ENCODE measurements at places on chromosomes 2 and 18. TPM values are rescaled to one million over a fixed set of nuclear protein-coding genes. Genes with fewer than 3 reads are reported as not detected.

GRCh38 chr2:136324966-136325365, 207.0 kb upstream of the CXCR4 start:
- no peaks in the 10 kb centered on the region for H3K27me3 ChIP-seq
- DNase-seq = no peak
- peaks cover 5% of the 10 kb centered on the region for H3K4me1 ChIP-seq
- H3K4me3 ChIP-seq = no peak overlapping the region
- H3K36me3 ChIP-seq = no peaks in the 10 kb centered on the region

GALNT1 gene
- 37.5 TPM for total RNA-seq

- no peaks in the 10 kb centered on the region for H3K4me1 ChIP-seq
- H3K27ac ChIP-seq = no peak overlapping the region
- no peak for DNase-seq
- no peaks in the 10 kb centered on the region for H3K36me3 ChIP-seq
Observed at GRCh38 chr18:51908598-51908944, 431.4 kb upstream of the DCC start.

DNAJC5G gene
- total RNA-seq = 2.5 TPM

GRCh38 chr18:2518473-2518872, 52.8 kb downstream of the METTL4 start:
- no peak overlapping the region for H3K27ac ChIP-seq
- no peak for DNase-seq

DNA sequence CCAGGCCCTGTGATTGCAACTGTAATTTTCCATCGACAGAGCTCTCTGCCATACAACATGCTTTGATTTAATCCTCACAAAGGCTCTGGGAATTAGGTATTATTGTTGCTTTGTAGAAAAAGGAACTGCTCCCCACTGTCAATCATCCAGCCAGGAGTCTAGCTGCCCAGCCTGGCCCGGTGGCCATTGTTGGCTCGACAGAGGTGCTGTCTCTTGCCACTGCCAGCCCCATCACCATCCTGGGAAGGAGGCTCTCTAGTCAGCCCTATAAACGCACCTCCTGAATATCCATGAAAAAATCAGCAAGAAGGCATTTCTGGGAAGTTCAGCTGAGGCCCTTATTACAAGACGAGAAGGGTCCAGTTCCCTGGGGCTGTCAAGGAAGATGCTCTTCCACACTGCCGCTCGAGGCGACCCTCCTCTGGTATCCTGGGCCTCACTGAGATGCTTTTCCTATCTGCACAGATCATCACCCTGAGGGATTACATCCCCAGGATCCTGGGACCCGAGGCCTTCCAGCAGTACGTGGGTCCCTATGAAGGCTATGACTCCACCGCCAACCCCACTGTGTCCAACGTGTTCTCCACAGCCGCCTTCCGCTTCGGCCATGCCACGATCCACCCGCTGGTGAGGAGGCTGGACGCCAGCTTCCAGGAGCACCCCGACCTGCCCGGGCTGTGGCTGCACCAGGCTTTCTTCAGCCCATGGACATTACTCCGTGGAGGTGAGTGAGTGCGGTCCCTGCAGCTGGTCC, 71.0 kb downstream of the TPO start:
- no peaks in the 10 kb centered on the region for H3K27me3 ChIP-seq
- H3K36me3 ChIP-seq = no peaks in the 10 kb centered on the region
- H3K27ac ChIP-seq = no peak overlapping the region
- H3K4me1 ChIP-seq = no peaks in the 10 kb centered on the region
- no peak overlapping the region for H3K4me3 ChIP-seq

GRCh38 chr2:10019602-10020400, 23.5 kb upstream of the KLF11 start:
- no peaks in the 10 kb centered on the region for H3K27me3 ChIP-seq
- H3K36me3 ChIP-seq = no peaks in the 10 kb centered on the region
- no peaks in the 10 kb centered on the region for H3K4me1 ChIP-seq
- no peak overlapping the region for H3K27ac ChIP-seq
- DNase-seq = no peak

GRCh38 chr2:131145040-131145439, 39.9 kb downstream of the PLEKHB2 start:
- H3K4me1 ChIP-seq = no peaks in the 10 kb centered on the region
- DNase-seq = no peak
- no peak overlapping the region for H3K27ac ChIP-seq
- H3K36me3 ChIP-seq = peaks cover 84% of the 10 kb centered on the region

- H3K4me3 ChIP-seq = no peak overlapping the region
- no peak overlapping the region for H3K27ac ChIP-seq
- H3K36me3 ChIP-seq = no peaks in the 10 kb centered on the region
Observed at GRCh38 chr2:26678035-26678434, 14.5 kb upstream of the KCNK3 start.

KIAA2012 gene
- total RNA-seq = not detected

GRCh38 chr2:222819722-222820333, 41.0 kb upstream of the ACSL3 start:
- no peak overlapping the region for H3K27ac ChIP-seq
- H3K4me1 ChIP-seq = no peaks in the 10 kb centered on the region
- no peaks in the 10 kb centered on the region for H3K36me3 ChIP-seq
- no peak for DNase-seq

- H3K27ac ChIP-seq = no peak overlapping the region
- H3K36me3 ChIP-seq = no peaks in the 10 kb centered on the region
- DNase-seq = no peak
- H3K4me3 ChIP-seq = no peak overlapping the region
- H3K27me3 ChIP-seq = no peaks in the 10 kb centered on the region
Observed at GRCh38 chr2:236971131-236971821, 114.4 kb upstream of the COPS8 start.

HRH4 gene
- total RNA-seq = not detected

DNA sequence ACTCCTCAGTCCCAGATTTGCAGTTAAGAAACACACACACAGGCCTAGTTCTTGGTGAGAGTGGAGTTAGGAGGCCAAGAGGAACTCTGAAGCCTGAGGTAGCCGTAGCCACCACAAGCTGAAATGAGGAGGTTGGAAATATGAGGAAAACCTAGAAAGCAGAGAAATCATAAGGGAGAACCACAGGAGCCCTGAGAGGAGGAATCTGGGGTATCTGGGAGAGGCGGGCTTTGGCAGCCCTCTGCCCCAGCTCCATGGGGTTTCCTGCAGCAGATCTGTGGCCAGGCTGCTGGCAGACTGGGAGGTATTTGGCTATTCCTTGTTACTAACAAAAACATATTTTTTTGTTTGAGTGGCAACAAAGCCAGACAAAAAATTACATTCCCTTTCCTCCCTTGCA, 11.0 kb downstream of the SOX11 start:
- peaks cover 39% of the 10 kb centered on the region for H3K27me3 ChIP-seq
- H3K4me3 ChIP-seq = no peak overlapping the region
- no peaks in the 10 kb centered on the region for H3K36me3 ChIP-seq
- H3K4me1 ChIP-seq = no peaks in the 10 kb centered on the region

DNA sequence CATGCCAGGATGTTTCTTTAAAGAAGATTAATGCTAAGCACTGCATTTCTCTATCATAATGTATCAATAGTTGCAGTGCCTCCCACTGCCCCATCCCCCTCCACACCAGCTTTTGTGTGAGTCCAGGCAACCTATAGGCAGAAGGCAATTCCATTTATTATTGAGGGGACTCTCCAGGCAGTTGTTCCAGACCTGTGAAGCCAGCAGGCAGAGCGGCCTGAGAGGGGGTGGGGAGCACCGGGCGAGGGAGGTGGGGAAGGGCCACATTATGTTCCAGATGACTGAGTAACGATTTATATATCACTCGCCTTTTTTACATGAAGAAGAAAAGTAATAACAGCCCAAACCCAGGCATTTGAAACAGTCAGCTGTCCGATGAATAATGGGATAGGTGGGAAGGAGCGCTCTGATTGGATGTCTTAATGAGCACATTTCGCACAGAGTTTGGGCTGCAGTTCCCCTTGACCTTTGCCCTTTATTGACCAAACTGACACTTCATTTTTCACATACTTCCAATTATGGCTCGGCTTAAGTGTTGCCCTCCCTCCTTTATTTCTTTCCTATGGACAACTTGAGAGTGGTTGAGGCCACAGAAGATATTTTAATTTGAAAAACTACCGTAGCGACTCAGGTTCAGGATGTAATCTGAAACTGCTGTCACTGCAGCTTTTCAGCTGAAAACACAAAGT, 34.4 kb downstream of the MEIS1 start:
- H3K4me1 ChIP-seq = no peaks in the 10 kb centered on the region
- H3K27ac ChIP-seq = no peak overlapping the region
- H3K4me3 ChIP-seq = no peak overlapping the region
- no peaks in the 10 kb centered on the region for H3K27me3 ChIP-seq

UBE2E3 gene
- total RNA-seq = 82.2 TPM

DNA sequence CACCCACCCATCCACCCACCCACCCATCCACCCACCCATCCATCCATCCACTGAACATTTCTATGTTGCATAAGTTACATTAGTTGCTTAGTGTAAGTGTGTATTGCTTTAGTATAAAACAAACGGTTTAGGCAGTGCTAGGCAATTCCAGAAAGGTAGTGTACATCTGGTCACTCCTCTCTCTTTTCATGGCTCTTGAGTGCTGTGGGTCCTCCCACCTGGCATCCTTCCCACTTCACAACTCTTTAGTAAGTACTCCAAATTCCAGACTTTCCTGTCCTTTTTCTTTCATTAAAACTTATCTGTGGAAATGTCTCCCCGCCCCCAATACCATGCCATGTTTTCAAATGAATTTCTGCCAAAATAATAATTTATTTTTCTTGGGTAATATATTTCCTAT, 122.5 kb downstream of the PLEKHM3 start:
- no peaks in the 10 kb centered on the region for H3K36me3 ChIP-seq
- H3K4me3 ChIP-seq = no peak overlapping the region
- H3K27ac ChIP-seq = no peak overlapping the region
- no peak for DNase-seq

DNA sequence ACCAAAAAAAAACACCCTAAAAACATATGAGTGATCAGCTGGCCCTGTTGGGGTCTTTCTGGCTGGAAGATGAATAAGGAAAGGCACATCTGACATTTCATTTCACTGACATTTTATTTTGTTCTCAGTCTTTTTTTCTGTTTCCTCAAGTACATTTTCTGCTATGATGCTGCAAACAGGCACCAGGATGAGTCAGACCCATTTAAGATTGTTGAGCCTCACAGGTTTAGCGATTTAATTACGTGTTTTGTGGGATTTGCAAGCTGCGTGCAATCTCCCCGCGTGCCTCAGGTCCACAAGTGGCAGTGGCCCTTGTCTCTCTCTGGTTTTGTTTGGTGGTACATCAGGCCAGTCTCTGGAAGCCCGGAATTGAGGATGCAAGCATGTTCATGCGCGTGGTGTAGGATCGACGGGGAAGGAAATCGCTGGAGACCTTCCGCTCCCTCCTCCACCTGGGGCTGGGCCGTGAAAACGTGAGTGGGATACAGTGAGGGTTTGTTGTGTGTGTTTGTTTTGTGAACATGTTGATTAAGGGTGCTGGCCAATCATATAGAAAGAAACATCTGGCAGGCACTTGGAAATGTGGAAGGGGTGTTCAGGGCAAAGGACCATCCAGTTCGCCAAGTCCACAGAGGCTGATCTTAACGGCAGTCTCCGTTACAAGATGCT, 120.2 kb upstream of the ZNF516 start:
- no peaks in the 10 kb centered on the region for H3K4me1 ChIP-seq
- H3K36me3 ChIP-seq = no peaks in the 10 kb centered on the region
- no peak overlapping the region for H3K4me3 ChIP-seq
- H3K27me3 ChIP-seq = no peaks in the 10 kb centered on the region

DPP4 gene
- total RNA-seq = 5.2 TPM

All from tibial nerve (tissue), 4 donors.